ENCODE measurements at places on chromosomes 16 and 17.

DNA sequence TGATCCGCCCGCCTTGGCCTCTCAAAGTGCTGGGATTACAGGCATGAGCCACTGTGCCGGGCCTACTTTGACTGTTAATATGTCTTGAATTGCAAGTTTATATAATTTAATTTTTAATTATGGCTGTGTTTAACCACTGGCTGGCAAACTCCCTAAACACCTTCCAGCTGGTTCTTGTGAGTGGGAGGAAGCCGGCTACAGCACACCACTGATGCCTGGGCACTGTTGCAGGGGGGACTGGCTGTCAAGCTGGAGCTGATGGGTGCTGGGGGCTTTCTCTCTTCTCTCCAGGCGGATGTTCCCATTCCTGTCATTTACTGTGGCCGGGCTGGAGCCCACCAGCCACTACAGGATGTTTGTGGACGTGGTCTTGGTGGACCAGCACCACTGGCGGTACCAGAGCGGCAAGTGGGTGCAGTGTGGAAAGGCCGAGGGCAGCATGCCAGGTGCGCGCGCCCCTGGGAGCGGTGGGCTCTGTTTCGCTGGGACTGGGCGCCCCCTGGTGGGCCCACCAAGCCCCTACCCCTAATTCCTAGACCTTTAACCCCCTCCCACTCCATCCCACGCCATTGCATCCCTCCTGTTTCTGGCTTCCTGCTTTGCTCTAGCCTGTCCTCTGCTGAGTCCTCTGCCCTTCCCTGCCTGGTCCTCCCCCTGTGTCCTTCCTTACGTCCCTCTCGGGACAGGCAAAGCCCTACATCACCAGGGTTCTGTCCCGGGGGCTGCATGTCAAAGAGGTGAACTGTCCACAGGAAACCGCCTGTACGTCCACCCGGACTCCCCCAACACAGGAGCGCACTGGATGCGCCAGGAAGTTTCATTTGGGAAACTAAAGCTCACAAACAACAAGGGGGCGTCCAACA lies 9.5 kb downstream of the TBX21 start:
- DNase-seq = no peak

GRCh38 chr17:33125552-33125950 lies 133.9 kb downstream of the SPACA3 start:
- no peak for DNase-seq

GRCh38 chr16:3938843-3939624 lies 58.5 kb upstream of the CREBBP start:
- peak; percentile 63 for DNase-seq

DNA sequence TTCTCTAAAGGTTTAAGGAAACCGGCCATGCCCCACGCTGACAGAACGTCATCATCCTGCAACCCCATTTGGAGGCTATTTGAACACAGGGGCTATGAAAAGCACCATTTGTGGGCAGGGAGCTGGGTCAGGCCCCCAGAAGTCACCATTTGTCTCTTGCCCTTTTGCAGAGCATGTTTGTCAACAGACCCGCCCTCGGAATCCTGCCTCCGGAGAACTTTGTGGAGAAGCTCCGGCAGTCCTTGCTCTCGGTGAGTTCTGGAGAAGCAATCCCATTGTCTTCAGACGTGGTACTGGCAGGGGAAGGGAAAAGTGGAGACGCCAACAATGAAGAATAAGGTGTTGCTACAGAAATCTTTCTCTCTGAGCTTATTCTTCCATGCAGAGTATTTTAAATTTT lies 33.5 kb downstream of the TMEM186 start:
- DNase-seq = no peak

DNA sequence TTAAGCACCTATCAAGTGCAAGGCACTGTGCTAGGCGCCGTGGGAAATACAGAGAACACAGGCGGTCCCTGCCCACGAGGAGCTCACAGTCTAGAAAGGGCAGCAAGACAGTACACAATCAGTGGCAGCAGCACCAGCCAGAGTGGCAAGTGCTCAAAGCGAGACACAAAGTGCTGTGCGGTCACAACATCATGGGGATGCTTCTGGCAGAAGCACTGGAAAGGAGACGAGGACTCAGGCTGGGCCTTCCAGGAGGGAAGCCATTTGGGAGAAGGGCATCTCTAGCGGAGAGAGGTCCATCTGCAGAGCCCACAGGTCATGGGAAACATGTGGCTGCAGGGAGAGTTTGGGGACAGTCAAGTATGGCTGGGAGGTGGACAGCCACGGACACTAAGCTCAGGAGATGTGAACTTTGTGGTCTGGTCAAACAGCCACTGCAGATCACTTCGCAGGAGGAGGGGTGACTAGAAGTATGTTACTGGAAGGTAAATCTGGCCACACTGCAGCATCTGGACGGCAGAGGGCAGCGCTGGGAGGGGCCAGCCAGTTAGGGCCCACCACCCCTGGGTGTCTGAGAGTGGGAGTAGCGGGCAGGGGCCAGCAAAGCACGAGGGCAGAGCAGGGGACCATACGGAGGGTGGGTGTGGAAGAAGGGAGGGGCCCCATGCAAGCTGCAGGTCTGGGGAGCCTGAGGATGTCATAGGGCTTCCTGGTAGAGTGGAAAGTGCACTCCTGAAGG lies 71.1 kb downstream of the N4BP1 start:
- DNase-seq = no peak

GRCh38 chr16:5500526-5500925 lies 402.9 kb upstream of the EEF2KMT start:
- DNase-seq = no peak

- DNase-seq = no peak
Measured at GRCh38 chr16:54422569-54422978, 136.0 kb upstream of the IRX3 start.

- no peak for DNase-seq
Measured at GRCh38 chr16:75282466-75283281, 31.2 kb upstream of the BCAR1 start.

DNA sequence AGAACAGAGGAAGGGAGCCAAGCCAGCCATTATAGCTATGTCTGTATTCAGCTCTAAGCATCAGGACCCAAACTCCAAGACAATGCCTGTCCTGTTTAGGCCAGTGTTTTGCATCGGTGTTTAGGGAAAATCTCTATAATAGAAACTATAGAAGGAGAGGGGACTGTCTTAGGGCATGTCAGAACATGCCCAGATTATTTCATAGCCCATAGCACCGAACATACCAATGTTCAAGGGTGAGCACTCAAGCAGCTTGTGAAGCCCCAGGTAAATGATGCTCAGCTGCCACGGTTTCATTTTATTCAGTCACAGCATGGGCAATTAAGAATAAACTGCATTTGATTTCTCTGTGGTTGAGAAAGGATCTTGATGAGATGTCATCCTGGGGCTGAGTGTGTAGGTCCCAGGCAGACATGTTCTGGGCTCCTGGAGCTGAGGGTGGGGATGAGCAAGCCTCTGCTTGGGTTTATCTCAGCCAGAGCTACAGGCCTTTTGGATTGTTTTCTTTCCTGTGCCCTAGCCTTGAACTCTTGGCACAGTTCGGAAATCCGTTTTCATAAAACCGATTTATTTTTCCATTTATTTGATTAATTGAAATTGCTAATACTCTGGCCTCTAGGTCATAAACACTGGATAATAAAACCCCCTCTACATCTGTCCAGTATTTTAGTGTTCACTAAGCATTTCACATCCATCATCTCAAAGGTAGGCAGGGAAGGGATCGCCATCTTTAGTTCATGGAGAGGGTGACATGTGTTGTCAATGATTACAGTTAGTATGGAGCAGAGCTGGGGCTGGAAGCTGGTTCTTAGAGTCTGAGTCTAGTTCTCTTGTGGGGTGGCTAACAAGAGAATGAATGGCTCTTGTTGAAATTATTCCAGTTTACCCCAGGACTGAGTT lies 290.7 kb upstream of the ASIC2 start:
- no peak for DNase-seq

GRCh38 chr17:47883589-47884426 lies 12.2 kb upstream of the SP2 start:
- no peak for DNase-seq

DNA sequence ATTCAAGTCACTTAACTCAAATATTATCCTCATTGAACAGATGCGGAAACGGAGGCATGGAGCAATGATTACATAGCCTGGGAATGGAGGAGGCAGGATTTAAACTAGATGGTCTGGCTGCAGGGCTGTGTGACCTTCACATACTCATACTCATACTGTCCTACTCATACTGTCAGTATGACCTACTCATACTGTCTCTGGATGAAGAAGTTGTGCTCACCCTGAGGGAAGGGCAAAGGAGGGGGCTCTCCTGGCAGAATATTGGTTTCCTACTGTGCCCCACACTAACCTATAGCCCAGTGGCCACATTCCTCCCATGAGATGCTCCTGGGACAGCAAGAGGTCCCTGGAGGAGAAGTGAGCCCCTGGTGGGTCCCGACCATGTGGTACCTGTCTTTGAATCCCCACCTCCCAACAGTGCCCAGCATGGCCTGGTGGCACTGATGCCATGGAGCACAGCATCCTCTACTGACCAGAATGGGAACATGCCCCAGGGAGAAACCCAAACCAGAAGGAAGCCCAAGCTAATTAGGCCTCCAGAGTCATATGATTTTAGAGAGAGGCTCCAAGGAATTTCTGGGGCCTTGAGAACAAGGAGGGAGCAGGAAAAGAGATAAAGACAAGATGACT lies 197.3 kb upstream of the SDK2 start:
- no peak for DNase-seq

- no peak for DNase-seq
Measured at GRCh38 chr16:87496447-87496801, 3.6 kb upstream of the ZCCHC14 start.

DNA sequence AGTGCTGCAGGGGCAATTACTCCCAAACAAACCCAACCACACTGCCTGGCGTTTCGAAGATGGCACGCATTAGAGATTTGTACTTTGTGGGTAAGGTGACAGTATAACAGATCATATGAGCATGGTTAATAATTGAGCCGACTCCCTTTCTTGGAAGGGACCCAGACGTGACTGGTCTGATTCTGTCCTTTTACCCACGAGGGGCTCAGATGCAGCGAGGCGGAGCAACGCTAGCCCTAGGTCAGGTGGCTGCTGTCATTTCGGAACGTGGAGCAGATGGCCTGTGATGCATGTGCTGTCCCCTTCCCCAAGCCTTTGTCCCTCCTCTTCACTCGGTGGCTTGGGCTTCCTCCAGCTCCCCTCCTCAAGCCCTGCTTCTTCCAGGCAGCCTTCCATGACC lies 84.2 kb downstream of the SNX29 start:
- no peak for DNase-seq

- no peak for DNase-seq
Measured at GRCh38 chr16:1094124-1094479, 1.9 kb downstream of the C1QTNF8 start.

DNA sequence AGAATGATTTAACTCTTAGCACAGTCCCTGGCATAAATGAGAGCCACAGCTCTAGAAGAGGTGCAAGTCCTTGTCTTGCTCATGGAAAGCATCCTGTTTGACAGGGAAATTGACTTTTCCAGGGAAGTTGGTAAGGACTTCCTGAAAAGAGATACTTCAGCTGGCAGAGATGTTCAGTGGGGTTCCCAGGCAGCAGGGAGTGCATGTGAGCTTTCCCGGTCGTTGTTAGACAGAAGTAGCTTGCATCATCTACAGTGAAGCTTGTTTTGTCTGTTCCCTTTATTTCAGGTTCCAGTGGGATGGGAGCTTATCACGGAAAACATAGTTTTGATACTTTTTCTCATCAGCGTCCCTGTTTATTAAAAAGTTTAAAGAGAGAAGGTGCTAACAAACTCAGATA lies 22.9 kb downstream of the ALDH3A2 start:
- DNase-seq = no peak

GRCh38 chr17:48278760-48279491 lies 151.1 kb downstream of the SKAP1 start:
- no peak for DNase-seq

- no peak for DNase-seq
Measured at GRCh38 chr17:72104863-72105234, 16.0 kb upstream of the SOX9 start.

- no peak for DNase-seq
Measured at GRCh38 chr17:68249354-68249765, 1.5 kb downstream of the AMZ2 start.

DNA sequence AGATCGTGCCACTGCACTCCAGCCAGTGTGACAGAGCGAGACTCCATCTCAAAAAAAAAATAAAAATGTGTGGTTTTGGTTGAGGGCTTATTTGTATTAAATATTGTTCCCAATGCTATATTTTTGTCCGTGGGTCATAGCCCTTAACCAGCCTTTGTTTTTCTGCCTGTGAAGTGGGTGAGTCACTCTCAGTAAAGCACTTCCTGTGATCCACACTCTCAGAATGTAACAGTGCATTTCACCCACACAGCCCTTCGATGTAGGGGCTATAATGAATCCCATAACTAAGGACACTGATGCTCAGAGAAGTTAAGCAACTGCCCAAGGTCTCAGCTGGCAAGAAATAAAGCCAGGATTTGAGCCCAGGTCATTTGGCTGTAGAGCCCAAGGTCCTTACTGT lies 34.7 kb upstream of the POLR3E start:
- DNase-seq = no peak

DNA sequence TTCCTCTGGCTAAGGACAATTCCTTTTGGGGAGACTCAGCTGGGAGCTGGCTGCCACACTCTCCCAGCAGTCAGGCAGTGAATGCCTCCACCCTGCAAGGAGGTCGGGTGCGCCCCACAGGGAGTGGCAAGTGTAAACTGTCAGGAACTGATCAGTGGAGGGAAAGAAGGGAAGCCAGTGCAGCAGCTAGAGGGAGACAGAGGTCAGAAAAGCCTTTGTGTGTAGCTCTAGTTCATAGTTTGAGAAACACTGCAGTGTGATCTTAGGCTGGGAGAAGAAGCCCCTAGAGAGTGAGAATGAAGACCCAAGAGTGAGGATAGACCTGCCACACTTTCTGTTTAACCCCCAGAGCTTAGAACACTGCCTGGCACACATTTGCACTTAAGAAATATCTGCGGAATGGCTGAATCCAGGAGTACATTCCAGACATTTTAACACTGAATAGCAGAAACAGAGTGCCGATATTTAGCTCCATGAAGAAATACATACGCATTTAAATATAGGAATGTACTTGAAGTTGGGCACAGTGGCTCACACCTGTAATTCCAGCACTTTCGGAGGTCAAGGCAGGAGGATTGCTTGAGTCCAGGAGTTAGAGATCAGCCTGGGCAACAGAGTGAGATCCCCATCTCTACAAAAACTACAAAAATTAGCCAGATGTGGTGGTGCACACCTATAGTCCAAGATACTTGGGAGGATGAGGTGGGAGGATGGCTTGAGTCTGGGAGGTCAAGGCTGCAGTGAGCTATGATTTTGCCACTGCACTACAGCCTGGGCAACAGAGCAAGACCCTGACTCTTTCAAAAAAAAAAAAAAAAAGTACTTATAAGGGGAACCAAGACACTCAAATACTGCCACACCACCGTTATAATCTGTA lies 11.1 kb upstream of the SLC5A11 start:
- no peak for DNase-seq

GRCh38 chr17:8375738-8376259 lies 705 bp downstream of the KRABD2 start:
- no peak for DNase-seq

GRCh38 chr17:80141463-80142165 lies 5.3 kb downstream of the EIF4A3 start:
- DNase-seq = no peak

- no peak for DNase-seq
Measured at GRCh38 chr17:57762452-57763395, 17.6 kb upstream of the CCDC182 start.

Data from GM04503 (cell line).